ENCODE measurements at places on chromosomes 13 and 19. TPM values are rescaled to one million over a fixed set of nuclear protein-coding genes. Genes with fewer than 3 reads are reported as not detected.

GRCh38 chr19:17977021-17977420, 10.1 kb downstream of the KCNN1 start:
- DNase-seq: no peak

GRCh38 chr13:28573595-28574373, 78.9 kb upstream of the FLT1 start:
- no peak for DNase-seq

DNA sequence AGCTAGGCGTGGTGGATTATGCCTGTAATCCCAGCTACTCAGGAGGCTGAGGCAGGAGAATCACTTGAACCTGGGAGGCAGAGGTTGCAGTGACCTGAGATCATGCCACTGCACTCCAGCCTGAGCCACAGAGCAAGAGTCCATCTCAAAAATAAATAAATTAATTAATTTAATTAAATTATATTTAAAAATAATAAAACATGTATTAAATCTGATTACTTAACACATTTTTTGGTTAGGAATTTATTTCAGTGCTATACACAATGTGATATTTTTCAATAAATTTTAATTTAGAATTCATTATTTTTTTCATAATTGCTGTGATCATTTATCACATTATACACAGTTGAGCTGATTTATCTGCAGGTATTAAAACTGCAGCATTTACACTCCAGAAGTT, 1101.5 kb upstream of the MIR17HG start:
- DNase-seq: no peak

DNA sequence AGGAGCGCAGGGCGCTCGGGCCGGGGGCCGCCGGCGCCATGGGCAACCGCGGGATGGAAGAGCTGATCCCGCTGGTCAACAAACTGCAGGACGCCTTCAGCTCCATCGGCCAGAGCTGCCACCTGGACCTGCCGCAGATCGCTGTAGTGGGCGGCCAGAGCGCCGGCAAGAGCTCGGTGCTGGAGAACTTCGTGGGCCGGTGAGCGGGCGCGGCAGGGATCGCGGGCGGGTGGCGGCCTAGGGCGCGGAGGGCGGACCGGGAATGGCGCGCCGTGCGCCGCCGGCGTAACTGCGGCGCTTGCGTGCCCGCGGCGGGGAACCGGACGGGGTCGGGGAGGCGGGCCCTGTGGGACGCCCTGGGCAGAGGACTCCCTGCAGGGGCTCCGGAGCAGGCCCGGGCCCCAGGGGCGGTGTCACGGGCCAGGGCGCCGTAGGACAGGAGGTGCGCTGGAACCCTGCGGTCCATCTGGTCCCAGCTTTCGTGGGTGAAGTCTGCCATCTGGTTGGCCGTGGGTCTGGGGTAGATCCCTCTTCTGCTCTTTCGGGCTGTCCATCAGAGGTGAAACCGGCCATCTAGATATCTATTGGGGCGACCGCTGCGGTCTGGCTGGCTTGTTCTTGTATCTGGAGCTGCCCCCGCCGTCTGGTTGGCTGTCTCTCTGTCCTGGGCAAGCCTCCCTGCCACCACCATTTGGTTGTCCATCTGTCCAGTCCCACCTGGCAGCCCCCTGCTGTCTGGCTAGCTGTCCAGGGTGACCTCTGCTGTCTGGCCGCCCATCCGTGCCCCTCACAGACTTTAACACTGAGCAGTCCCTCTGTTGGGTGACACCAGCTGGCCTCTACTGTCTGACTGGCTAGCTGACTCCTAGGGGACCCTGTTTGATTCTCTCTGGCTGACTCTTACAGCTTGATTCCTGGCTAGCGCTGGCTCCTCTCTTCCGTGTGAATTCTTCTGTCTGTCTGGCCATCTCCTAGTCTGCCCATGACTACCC, 622 bp downstream of the DNM2 start:
- DNase-seq: no peak

GRCh38 chr19:17135001-17135853, 59.6 kb downstream of the MYO9B start:
- DNase-seq: peak; percentile 93

DNA sequence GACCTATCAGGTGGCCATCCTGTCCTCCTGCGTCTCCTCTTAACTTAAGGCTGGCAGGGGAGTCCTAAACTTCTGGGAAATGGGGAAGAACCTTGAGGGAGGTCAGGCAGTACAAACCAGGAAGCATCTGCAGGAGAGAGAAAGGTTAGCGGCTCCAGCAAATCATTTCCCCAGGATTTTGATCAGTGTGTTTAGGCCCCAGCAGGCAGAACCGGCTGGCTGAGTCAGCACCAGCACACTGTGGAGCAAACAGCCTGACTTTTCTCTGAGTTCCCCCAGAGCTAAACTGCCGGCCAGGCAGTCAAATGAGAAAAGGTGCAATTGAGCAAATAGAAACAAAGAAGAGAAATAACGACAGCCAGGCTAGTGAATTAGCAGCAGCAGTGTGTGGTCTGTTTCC, 46.7 kb upstream of the MEDAG start:
- no peak for DNase-seq

DNA sequence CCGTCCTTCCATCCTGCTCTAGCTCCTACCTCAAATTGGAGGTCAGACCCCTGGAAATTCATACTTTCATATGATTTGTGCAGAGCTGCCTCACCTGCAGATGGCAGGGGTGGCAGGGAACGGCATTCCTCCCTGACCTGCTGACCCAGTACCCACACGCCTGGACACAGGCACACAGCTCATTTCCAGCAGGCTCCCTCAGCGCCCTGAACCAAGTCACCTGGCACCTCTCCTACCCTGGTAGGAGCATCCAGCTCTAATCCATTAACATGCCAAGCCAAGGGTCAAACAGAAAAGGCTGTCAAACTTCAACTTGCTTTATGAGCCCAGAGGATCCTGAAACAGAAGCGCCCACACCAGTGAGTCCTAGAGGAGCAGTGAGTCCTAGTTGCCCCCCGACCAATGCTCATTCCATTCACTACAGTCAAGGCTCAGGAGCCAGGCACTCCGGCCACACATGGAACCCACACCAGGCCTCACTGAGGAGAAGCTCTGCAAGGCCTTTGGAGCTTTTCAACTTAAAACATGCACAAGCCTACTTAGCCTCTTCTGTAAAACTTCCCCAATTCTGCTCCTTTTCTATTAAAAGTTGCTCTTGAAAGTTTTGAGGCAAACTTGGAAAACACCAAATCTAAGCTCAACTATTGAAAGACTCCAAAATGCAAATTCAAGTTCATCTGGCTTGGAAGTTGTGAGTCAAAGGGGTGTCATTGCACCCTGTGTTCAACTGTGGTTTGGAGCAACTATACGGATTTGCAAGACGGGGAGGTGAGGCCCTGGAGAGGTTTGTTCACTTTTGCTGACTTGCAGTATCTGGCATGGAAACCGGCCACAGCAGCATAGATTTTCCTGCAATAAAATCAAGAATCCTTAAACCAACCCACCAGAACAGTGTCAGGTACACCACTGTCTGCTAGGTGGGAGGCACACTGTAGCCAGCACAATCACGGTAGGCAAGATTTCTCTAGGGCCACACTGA, 96.7 kb downstream of the CRYL1 start:
- DNase-seq: no peak

GRCh38 chr19:35959968-35960320, 23.8 kb downstream of the LRFN3 start:
- no peak for DNase-seq

Gene PLEKHA4
- 56.4 TPM for polyA plus RNA-seq

DNA sequence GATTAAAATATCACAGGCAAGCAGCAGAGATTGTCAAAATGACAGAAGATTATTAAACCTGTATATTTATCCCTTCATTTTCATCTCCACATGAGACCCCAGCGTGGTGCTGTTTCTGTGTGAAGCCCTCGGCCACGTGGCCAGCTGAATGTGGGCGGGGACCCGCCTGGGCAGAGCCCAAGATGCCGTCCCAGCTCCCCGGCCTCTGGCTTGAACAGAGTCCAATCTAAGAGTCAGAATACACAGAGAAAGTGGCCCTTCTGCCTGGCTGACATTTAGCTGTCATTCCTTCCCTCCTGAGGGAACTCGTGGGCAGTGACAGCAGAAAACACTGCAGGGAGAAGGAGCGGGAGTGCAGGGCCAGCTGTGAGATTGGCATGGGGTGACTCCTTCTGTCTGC, 34.9 kb upstream of the UQCRFS1 start:
- no peak for DNase-seq

Gene ZNF534
- 0.35 TPM for polyA plus RNA-seq

Gene ZNF599
- polyA plus RNA-seq: 9.0 TPM

Gene CFD
- polyA plus RNA-seq: 2,164 TPM

- DNase-seq: no peak
Measured at GRCh38 chr13:106533943-106534638, 1.4 kb downstream of the EFNB2 start.

DNA sequence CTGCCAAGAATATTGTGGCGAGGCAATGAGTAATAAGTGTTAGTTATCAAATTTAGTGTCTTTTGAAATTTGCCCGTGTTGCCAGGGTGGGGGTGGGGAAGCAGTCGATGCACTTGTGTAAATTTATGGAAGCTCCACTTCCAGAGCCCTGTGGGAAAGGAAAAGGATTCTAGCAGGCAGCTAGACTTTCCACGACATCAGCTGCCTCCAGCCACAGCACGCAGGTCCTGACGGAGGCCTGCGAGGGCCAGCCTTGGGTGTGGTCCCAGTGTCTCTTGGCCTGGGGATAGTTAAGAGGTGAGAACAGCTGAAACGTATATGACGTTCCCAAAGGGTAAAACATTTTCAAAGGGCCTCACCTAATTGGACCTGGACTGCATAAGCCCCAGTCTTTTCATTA, 433.0 kb downstream of the TSHZ3 start:
- DNase-seq: no peak

DNA sequence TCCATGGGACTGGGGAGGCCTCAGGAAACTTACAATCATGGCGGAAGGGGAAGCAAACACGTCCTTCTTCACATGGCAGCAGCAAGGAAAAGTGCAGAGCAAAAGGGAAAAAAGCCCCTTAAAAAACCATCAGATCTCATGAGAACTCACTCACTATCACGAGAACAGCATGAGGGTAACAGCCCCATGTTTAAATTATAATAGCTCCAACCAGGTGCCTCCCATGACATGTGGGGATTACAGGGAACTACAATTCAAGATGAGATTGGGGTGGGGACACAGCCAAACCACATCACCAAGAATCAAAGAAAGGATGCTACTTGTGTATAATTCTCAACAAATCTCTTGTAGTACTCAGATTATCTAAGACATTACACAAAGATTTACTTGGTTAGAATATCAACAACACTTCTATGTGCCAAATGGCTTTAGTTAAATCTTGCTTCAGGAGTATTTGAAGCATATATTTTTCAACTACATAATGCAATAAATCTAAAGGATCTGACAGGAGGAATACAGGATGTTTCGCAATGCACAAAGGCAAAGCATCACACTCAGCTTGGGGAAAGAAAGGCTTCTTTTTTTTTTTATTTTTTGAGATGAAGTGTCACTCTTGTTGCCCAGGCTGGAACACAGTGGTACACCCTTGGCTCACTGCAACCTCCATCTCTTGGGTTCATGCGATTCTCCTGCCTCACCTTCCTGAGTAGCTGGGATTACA, 180.0 kb downstream of the LHFPL6 start:
- DNase-seq: no peak

GRCh38 chr13:112603641-112604225, 15.8 kb upstream of the TUBGCP3 start:
- no peak for DNase-seq

Gene SUGP2
- 36.3 TPM for polyA plus RNA-seq

- DNase-seq: no peak
Measured at GRCh38 chr19:3792114-3792513, 5.9 kb upstream of the MATK start.

Gene ZNF772
- polyA plus RNA-seq: 3.9 TPM

Gene CXCL17
- polyA plus RNA-seq: 10.8 TPM

Gene FFAR2
- polyA plus RNA-seq: 0.05 TPM

Data from urinary bladder (tissue), 4 donors.